ENCODE measurements at places on chromosomes 4 and X.

DNA sequence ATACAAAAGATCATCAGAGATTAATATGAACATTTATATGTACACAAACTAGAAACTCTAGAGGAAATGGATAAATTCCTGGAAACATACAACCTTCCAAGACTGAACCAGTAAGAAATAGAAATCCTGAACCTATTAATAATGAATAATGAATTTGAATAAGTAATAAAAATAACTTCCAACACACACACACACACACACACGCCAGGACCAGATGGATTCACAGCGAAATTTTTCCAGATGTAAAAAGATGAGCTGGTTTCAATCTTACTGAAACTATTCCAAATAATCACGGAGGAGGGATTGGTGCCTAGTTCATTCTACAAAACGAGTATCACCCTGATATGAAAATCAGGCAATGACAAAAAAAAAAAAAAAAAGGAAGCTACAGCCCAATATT is 1095.0 kb downstream of the FAT4 start:
- no peak for DNase-seq

DNA sequence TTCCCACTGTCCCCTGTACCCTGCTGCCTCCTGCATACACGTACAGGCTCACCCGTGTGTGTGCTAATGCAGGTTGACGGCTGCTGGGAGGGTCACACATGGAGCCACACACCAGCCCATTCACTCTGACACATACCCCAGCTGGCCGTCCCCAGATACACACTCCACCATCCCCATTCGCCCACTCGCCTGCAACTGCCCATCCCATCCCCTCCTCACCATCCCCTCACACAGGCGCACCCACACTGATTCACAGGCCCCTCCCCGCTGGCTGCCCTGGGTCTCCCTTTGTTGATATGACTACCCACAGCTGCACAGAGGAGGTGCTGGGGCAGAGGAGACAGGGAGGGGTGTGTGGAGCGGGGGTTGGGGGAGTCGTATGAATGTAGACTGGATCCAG is 25.7 kb downstream of the PJA1 start:
- no peak for DNase-seq

GRCh38 chr4:1523033-1523432 is 116.8 kb upstream of the NKX1-1 start:
- DNase-seq = no peak

DNA sequence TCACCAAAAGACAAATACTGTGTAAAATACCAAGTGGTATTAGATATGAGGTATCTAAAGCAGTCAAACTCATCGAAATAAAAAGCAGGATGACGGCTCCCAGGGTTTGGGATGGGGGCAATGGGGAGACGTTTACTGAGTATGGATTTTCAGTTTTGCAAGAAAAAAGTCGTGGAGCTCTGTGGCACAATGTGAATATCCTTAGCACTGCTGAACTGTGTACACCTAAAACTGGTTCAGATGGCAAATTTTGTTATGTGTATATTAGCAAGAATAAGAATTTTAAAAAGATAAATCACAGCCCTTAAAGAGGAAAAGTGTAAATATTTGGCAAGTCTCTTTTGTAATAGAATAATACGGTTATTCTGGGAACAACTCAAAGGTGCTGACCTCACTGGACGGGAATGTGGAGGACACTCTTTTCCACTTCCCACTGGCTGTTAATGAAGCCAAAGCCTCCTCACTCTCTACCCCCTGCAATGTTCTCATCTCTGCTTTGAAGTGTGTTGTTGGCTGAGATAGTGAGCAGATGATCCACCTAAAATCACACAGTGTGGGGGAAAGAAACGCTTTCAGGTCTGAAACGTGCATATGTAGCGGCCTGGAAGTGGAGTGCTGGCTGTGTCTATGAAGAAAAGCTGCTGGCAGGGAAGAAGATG is 49.2 kb downstream of the SEL1L3 start:
- no peak for DNase-seq

DNA sequence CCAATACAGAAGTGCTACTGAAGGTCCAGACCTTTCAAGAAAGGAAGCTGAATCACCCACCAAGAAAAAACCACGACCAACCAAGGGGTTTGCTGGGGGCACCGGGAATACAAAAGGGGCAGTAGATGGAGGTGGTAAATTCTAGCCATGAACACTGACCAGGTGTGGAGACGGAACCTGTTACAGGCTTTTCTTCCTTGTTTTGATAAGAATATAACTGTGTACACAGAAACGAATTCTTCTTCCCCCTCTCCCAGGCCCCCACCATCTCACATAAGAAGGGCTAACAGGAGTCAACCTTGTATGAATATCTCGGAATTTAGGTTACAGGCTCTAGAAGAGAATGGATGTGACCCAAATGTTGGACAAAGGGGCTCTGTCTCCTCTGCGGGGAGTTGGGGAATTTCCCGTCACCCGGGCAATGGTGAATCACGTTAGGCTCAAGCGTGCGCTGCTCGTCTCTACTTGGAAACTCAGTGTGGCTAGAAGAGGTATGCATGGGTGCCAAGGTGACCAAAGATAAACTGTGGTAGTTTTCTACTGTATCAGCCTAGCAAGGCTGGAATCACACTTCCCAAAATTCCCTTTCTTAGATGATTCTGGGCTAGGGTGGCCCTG is 87.0 kb downstream of the AFAP1 start:
- DNase-seq = no peak

GRCh38 chr4:24002330-24002966 is 112.6 kb upstream of the PPARGC1A start:
- no peak for DNase-seq

- no peak for DNase-seq
These were observed 14.2 kb downstream of the CHST7 start for GRCh38 chrX:46587753-46588171.

DNA sequence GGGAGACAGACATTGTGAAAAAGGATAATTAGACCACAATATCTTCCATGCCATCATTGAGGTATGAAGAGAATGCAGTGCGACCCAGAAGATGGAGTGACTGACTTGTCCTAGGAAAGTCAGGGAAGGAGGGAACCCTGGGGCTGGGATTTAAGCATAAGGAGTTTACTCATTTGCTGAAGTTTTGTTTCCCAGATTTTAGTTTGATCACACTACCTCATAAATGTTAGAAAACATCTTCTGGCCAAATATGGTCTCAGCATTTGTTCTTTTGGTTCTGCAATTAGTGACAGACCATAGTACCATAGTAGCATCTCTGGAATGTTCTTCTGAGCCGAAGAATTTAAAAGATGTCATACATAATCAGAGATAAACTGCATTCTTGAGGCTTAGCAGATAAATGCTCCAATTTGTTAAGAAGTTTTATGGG is 96.5 kb upstream of the PGRMC2 start:
- no peak for DNase-seq

DNA sequence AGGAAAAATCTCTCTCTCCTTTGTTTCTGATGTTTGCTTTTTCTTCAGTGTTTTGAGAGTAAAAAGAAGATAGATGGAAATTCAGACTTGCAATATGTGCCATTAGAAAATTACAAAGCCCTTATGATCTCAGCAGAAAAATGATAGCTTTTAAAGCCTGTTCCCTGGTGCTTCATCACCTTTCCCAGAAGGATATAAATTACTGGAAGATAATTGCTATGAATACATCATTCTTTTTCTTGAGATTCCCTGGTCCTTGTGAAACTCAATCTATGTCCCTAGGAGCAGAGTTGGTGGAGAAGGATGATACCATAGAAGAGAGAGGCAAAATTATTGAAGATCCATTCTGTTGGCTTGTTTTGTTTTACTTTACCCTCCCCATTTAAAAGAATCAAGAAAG is 86.5 kb downstream of the GLRA3 start:
- DNase-seq = no peak

DNA sequence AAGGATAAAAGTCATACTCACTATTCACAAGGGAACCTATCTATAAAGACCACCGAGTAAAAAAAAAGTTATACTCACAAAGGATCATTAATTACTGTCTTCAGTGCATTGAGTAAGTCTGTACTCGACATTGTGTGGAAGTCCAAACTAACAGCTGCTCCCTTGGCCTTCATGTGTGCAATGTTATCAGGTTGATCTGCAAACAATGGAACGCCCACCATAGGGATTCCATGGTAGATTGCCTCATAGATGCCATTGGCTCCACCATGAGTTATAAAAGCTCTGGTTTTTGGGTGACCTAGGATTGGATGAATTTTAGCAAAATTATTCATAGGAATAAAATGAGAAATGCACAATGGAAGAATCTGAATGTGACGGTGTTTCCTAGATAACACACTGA is 10.6 kb downstream of the UGT2B4 start:
- DNase-seq = no peak

- DNase-seq = no peak
These were observed 78.6 kb downstream of the PACRGL start for GRCh38 chr4:20778896-20779295.

DNA sequence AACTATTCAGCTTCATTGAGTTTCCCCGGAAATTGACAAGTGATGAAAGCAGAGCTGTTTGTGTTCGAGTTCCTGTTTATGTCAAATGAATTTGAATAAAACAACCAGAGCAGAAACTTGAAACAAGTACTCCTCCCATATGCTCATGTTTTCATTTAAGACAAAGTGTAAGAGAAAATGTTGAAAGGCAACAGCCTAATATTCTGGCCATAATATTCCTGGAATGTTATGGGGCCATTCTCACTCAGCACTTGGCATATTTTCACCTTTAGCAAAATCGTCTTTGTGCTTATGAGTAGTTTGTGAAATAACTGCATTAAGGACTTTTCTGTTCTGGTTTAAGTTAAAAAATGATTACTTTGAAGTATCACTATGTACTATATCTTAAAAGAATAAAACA is 276.0 kb upstream of the FAT1 start:
- no peak for DNase-seq

GRCh38 chr4:83282049-83282535 is 2.5 kb downstream of the COQ2 start:
- peak; percentile 70 for DNase-seq

- no peak for DNase-seq
These were observed 376 bp upstream of the C4orf36 start for GRCh38 chr4:86892636-86892960.

GRCh38 chrX:24999511-24999910 is 16.3 kb downstream of the ARX start:
- no peak for DNase-seq
